Gastroesophageal sphincter (tissue), 4 donors: ENCODE measurements at places on chromosomes 16 and 17. TPM values are rescaled to one million over a fixed set of nuclear protein-coding genes. Genes with fewer than 3 reads are reported as not detected.

- no peak for ATAC-seq
These were observed 375 bp downstream of the SLC25A11 start for GRCh38 chr17:4939546-4939795.

- no peak for ATAC-seq
These were observed 7.3 kb upstream of the CBX8 start for GRCh38 chr17:79803997-79804855.

DNA sequence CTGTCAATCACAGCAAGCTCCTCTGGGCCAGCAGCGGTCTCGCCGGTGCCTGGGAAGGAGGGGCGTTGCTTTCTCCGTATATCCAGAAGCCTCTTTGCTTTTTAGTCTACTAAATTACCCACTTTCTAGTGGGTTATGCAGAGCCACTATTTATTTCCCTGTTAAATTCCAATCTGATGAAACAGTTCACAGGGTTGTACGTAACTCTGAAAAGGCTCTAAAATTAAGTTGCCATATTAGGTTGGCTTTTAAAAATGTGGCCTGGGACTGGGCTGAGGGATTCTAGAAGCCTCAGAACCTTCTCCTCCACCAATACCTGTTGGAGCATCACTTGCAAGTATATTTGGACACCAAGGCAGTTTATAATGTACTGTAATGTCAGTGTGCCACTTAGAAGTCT is 27.2 kb downstream of the MARCHF10 start:
- no peak for ATAC-seq

MYH13 gene
- not detected for total RNA-seq

GRCh38 chr17:81256616-81257015 is 17.5 kb downstream of the NDUFAF8 start:
- no peak for ATAC-seq

WIPF2 gene
- 10.2 TPM for total RNA-seq

GRCh38 chr17:81428948-81429774 is 33.9 kb downstream of the BAHCC1 start:
- ATAC-seq, result peak; percentile 77

MYOCD gene
- 219 TPM for total RNA-seq

DNA sequence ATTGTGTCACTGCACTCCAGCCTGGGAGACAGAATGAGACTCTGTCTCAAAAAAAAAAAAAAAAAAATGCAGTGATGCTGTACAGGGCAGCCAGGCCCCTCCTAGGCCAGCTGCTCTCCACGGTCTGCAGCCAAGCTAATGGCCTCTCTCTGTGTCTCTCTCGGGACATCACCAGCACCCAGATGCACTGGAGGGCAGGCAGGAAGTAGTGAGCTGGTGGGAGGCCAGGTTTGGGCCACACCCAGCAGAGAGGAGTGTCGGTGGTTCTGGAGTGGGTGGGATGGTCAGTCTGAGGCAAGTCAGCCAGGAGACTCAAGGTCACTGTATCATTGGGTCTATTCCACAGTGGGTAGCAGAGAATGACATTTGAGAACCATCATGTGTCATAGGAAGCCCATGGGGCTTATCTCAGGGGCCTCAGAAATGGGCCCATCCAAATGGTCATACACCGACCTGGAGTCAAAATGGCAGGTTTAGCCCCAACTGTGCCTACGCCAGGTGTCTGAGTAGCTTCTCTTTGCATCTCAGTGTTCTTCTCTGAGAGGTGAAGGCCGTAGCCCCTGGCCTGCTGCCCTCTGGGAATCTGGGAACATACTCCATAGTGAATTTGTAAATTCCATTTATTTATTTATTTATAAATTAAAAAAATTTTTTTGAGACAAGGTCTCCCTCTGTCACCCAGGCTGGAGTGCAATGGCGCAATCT is 22.7 kb downstream of the WNT9B start:
- ATAC-seq, result no peak

FLYWCH1 gene
- 34.5 TPM for total RNA-seq

NTN3 gene
- not detected for total RNA-seq

GRCh38 chr17:50288306-50288705 is 14.0 kb downstream of the TMEM92 start:
- ATAC-seq, result no peak

CD300LB gene
- not detected for total RNA-seq
